ENCODE measurements at places on chromosomes 7 and 10.

- DNase-seq = no peak
Observed at GRCh38 chr7:74495112-74496086, 41.7 kb downstream of the GTF2IRD1 start.

DNA sequence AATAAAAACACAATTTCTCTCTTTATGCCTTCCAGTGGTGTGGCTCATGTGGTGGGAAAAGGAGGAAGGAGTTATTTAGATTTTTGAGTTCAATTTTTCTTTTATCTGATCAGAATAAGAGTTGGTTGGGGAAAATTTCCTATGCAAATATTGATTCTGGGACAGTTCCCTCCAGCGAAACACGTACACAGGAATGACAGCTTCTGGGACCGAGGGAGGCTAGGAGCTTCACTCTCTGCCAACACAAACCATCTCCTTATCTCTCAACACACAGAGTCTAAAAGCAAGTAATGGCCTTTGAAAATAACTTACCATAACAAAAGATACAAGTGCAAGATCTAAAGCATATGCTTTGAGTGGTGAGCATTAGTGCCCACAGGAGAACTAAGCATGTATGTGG lies 122.7 kb downstream of the RAPGEF5 start:
- DNase-seq = no peak

DNA sequence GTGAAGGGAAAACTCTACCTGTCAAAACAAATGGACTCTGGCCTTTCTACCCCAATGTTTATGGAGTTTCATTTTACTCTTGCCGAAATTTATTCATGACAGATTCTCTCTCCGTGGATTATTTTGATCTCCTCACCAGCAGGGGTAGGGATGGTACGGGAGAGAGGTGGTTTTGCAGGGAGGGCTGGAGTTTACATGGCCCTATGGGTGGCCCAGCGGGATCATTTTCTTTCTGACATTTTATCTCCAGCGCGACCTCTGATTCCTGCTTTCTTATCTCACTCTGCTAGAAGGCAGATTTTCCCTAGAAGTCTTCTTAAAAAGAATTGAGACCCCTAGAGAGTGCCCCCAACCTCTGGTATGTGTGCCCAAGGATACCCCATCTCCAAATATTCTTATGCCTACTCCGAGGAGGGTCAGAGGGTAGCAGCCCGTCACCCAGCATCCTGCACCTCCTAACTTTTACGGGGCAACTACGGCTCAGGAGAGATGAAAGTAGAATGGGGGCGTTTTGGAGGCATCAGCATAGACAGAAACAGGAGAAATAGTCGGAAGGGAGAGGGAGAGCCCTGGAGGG lies 10.1 kb upstream of the GATA3 start:
- DNase-seq = no peak

DNA sequence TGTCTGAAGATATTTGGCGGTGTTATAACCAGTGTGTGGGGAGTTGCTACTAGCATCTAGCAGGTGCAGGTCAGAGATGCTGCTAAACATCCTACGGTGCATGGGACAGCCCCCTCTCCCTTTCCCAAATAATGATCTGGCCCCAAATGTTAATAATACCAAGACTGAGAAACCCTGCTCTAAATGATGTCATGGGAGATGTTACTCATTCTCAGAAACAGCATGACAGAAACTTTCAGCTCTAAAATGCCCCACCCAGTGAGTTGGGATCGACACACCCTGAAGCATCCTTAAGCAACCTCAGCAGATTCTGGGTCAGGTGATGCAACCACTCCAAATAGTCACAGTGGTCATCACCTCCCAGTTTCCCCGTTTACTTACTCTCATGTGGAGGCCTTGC lies 108.8 kb upstream of the MPP7 start:
- no peak for DNase-seq

DNA sequence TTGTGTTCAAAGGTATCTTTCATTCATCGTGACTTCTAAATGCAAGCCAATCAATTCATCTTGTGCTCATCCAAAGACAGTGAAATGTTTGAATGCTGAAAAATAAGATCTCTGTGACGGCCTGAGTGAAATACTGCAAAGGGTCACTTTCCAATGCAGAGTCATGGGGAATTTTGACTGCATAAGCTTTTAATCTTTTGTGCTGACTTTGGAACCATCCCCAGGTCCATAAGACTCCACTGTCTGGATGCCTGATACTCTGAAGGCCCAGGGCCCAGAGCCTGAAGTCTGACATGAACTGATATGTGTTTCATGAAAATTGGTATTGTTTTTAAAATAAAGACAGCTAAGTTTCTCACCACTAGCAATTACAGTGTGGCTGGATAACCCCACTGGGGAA lies 39.0 kb downstream of the PPP1R3C start:
- DNase-seq = no peak

DNA sequence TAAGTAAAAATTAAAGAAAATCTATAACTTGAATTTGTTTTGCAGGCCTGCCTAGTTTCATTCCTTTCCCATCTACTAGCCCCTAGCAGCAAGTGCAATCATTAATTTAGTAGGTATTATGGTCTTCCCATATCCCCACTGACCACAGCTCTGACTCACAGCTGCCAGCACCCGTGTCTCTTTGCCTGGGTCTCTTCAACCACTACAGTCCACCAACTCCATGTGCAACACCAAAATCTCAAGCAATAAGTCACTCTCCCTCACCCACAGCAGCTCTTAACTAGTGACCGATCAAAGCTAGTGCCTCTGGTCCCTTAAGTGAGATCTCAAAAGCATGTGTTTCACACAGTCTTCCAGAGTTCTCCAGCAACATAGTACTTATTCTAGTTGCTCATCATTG lies 26.0 kb upstream of the THSD7A start:
- DNase-seq = no peak

DNA sequence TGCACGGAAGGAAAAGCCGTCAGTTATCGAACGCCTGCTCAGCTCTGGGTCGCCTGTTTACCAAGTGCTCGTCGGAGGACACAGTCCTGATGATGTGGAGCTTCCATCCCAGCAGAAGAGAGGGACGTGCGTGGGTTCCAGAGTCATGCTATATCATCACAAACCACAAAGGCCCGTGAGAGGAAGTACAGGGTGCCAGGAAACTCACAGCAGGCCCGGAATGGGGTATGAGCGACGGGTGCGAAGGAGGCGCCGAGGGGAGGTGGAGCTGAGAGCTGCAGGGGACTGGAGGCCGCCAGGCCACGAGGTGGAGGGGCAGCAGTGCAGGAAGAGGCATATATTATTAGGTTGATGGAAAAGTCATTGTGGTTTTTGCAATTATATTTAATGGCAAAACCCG lies 102.5 kb downstream of the ACTR3B start:
- no peak for DNase-seq

GRCh38 chr7:16904076-16904475 lies 22.3 kb upstream of the AGR3 start:
- DNase-seq = no peak

- DNase-seq = no peak
Observed at GRCh38 chr7:10418985-10419384, 554.7 kb upstream of the PHF14 start.

GRCh38 chr10:1423676-1424253 lies 313.6 kb downstream of the ADARB2 start:
- DNase-seq = no peak

GRCh38 chr7:136030867-136031318 lies 53.7 kb upstream of the MTPN start:
- no peak for DNase-seq

GRCh38 chr7:28684650-28685241 lies 272.4 kb downstream of the CREB5 start:
- no peak for DNase-seq

DNA sequence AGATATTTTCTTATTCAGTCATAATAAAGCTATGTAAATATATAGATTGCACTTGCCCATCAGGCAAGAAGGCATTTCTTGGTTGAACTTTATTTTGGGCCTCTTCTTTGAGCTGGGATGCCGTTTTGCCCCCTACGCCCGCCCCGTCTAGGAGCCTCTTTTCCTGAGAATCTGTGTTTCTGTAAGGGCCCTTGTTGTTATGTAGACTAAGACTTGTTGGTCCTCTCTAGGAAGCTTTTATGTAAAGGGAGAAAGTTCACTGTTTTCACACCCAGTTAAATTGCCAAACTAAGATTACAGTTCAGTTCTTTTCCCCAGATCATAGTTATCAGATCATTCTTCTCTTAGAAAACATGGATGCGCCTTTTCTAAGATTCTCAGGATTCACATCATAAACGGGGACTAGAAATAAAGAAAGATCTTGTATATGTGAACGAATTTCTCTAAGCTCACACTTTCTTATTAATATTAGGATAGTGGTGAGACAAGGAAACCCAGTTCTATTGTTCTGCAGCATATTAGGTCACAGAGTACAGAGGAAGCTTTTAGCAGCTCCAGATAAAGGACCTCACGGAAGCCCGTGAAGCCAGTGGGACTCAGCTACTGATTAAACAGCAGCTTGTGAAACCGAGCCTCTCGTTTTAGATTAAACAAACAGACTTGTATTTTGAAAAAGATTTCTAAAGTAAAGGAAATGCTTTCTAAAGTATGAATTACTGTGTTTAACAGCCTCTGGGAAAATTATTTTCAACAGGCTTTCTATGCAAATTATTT lies 3.8 kb downstream of the LMTK2 start:
- DNase-seq = no peak

- no peak for DNase-seq
Observed at GRCh38 chr10:111114758-111115500, 38.1 kb downstream of the ADRA2A start.

GRCh38 chr10:26057466-26057865 lies 123.4 kb downstream of the MYO3A start:
- no peak for DNase-seq

DNA sequence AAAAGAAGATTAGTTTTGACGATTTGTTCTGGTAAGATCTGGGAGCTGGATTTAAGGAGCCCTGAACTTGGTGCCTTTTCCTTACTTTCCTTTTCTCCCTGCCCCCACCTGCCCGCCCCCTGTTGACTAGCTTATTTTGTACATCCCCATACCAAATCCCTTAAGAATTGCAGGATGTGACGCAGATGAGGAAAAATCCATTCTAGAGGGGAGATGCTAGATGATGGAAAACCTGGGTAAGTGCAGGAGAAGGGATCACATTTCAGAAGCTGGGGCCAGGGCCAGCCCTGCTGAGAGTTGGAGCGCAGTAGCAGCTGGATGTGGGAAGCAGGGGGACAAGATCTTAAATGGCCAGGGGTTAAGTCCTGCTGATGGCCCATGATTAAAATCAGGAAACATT lies 93.9 kb downstream of the CCDC3 start:
- DNase-seq = no peak

DNA sequence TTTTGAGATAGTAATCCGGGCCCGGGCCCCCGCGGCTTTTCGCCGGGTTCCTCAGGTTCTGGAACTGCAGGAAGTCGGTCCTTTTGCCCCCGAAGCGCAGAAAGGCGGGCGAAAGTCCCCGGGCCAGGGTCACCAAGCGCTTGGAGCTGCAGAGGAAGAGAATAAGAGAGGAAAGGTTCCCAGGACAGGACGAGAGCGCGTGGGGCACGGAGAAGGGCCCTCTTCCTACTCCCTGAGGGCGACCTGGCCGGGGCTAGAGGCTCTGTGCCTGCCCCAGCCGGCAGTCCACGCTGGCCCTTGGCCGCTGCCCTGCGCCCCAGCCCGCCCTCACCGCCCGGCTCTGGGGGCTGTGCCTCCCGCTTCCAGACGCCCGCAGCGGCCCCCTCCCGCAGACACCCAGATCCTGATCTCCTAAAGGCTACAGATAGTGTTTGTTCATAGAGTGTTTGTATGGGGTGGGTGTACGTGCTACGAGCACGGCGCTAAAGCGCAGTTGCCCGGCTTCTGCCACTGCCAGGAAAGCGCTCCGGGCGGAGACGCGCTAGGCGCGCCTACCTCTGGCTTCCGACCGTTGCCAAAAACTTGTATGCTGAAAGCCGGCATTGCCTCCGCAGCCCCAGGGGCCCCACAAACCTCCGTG lies 3.2 kb downstream of the HPSE2 start:
- no peak for DNase-seq

GRCh38 chr10:103566536-103566935 lies 73.0 kb downstream of the NEURL1 start:
- DNase-seq = no peak
